Forelimb muscle (tissue), 1 donor: ENCODE measurements at places on chromosomes 1 and 21. TPM values are rescaled to one million over a fixed set of nuclear protein-coding genes. Genes with fewer than 3 reads are reported as not detected.

CFAP107 gene
- polyA plus RNA-seq, result 0.99 TPM

ADGRB2 gene
- polyA plus RNA-seq, result 13.6 TPM

ATP6V1G3 gene
- not detected for polyA plus RNA-seq

HAPLN2 gene
- polyA plus RNA-seq, result 0.43 TPM

PCNT gene
- polyA plus RNA-seq, result 66.6 TPM

S100A8 gene
- polyA plus RNA-seq, result 16.1 TPM
